NCI-H748 treated with DMSO at 0.1 percent for 48 hours (cell line): ENCODE measurements at places on chromosomes 6 and 20.

DNA sequence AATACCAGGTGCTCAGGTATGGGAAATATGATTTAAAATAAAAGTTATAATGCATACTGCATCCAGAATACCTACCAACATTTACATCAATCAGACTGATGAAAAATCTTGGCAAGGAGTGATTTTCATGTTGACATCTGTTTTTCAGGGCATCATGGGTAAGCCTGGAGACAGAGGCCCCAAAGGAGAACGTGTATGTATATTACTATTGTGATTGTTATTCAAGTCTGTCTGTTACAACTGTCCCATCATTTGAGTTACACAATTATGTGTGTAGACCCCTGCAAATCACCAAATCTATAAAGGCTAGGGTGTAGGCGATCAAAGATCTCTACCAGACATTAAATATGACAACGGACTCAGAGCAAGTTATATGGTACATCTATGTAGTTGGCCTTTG is 118.2 kb downstream of the COL9A1 start:
- no peak for DNase-seq

- no peak for DNase-seq
Observed at GRCh38 chr20:53981130-53981529, 89.3 kb downstream of the BCAS1 start.

DNA sequence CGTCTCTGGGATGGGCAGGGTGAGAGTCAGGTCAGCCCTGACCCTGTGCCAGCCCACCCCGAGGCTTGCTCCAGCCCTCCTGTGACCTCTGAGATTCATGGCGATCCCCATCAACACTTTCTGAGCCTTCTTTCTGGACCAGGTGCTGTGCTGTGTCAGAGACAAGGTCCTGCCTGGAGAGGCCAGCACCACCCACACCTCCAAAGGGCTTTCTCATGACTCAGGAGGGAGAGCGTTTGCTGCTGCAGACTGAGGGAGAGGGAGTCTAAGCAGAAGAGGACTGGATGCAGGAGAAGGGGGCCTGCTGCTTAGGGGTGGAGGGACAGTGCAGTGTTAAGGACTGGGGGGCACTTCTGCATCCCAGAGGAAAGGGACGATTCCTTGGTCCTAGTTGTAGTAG is 193.5 kb downstream of the LRFN2 start:
- DNase-seq, result no peak

- DNase-seq, result no peak
Observed at GRCh38 chr20:6829510-6830116, 62.1 kb downstream of the BMP2 start.

GRCh38 chr6:112923940-112924587 is 576.9 kb downstream of the RFPL4B start:
- no peak for DNase-seq

- no peak for DNase-seq
Observed at GRCh38 chr6:137870744-137871247, 3.7 kb downstream of the TNFAIP3 start.

- DNase-seq, result no peak
Observed at GRCh38 chr20:63028461-63028921, 21.7 kb upstream of the BHLHE23 start.

DNA sequence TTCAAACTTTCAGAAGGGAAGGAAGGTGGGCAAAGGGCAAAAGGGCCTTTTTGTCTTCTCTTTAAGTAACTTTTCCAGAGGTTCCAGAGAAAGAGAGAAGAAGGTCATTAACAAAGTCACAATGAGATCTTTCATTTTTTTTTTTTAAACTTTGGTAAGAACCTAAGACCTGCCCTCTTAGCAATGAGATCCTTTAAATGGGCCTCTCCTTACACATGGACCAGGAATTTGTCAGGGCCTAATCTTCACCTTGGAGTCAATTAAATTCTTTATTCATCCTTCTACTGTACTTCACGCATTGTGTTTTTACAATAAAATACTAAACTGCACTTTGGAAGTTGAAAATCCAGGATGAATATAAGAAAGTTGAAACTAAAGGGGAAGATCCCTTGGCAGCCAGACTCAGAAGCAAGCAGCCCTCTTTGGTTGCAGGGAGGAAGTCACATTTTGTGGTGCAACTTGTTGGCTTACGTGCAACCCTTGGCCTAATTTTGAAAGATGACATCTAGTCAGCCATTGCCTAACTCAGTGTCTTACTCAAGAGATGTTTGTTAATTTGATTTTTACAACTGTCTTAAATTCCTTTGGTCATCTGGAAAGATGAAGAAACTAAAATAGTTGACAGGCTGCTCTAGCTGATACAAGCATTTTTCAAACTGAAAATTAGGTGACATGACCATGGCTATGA is 11.9 kb upstream of the TMEM170B start:
- DNase-seq, result no peak

- DNase-seq, result peak; percentile 59
Observed at GRCh38 chr20:13105864-13106457, 97.2 kb downstream of the SPTLC3 start.

- no peak for DNase-seq
Observed at GRCh38 chr6:71509191-71510005, 220.8 kb downstream of the OGFRL1 start.

GRCh38 chr6:11263291-11263775 is 30.9 kb upstream of the NEDD9 start:
- no peak for DNase-seq

GRCh38 chr20:61139031-61139430 is 113.0 kb upstream of the CDH4 start:
- DNase-seq, result no peak

DNA sequence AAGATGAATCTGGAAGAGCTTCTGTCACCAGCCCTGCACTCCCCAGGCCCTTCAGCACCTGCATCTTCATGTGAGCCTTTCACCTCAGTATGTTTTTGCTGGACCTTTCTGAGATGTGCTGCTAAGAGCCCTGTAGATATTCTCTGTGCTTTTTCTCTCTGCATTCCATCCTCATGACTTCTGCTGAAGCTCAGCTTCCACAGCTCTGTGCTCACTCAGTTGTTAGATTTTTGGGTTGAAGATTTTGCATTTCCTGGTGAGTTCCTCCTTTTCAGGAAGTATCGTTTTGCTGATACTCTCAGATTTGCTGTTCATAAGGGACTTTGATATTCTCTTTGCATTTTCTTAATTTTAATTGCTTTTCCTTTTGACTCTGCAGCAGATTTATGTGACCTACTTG is 18.3 kb downstream of the KIAA1586 start:
- no peak for DNase-seq

DNA sequence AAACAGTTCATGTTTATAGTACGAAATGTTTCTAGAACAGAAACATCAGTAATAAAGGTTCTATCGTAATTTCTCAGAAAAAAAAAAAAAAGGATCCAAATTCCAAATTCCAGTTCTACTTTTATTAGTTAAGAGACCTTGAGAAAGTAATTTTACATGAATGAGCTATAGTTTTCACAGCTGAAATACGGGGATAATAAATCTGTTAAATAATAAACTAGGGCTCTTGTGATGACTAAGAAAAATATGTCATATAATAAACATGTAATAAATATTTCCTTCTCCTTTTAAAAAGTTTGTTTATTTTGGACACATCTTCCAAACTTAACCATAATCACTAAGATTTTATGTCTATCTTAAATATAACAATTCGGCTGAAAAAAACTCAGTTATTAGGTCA is 17.8 kb downstream of the RARS2 start:
- no peak for DNase-seq

DNA sequence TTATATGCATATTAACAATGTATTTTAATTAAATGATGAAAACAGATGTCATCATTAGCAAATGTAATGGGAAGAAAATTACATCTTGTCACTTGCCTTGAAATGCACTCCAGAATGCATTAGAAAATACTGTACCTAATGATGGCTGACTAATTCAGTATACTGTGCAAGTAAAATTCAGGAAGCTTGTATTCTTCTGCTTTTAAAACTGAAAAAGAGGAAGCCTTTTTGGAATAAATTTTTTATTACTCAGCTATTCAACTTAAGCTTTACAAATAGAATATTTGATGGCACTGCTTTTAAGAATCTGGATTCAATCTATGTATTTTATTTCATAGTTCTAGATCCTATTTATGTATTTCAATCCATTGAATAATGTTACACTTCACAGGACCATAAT is 195.5 kb downstream of the RIMS1 start:
- DNase-seq, result no peak

GRCh38 chr20:17889226-17889625 is 79.4 kb downstream of the SNX5 start:
- DNase-seq, result no peak

DNA sequence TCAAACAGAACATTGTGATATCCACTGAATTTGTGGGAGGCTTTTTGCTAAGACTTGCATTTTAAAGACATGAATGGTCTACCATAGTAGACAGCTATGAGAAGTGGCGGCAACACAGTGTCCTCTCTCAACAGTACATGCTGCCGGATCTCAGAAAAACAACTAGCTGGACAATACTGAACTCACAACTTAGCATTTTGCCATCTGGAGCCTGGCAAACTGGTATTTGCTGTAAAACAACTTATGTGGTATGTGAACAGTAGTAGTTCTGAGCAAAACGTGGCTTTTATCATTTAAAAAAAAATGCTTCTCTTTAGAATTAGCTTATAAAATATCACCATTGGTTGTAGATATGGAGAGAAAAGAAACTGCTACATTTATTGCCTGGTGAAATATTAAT is 3.3 kb upstream of the PXDC1 start:
- DNase-seq, result no peak

- DNase-seq, result no peak
Observed at GRCh38 chr20:10857352-10858070, 183.7 kb upstream of the JAG1 start.

DNA sequence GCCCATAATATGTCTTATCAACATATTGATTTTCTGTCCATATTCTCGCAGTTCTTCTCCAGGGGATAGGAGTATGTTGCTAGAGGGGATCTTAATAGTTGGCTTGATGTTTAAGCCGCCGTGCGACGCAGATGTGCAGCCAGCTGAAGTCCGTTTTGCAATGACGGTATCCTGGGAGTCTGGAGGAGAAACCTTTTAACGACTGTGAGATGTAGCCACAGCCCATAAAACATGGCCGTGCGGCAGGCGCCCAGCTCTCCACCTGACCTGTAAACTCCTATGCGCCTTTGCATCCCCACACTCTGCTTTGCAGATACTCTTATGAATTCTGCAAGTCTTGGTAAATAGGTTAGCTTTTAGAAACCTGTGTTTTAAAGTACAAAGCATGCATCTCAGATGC is 36.9 kb downstream of the BMP6 start:
- no peak for DNase-seq

DNA sequence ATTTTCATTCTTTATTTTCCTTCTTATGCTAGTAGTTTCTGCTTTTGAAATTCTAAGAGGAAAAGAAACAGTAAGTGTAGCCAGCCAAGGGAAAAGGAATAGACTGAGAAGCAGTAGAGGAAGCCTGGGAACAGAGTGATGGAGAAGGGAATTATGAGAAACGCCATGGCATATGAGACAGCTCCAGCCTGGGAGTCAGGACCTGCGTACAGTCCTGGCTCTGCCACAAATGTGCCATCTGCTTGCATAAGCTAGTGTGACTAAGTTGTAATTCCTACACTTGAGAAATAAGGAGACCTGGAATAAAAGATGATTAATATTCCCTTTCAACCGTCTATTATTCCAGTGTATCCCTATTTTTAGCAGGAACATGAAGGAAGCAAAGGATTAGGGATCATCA is 47.5 kb downstream of the OSTM1 start:
- no peak for DNase-seq

DNA sequence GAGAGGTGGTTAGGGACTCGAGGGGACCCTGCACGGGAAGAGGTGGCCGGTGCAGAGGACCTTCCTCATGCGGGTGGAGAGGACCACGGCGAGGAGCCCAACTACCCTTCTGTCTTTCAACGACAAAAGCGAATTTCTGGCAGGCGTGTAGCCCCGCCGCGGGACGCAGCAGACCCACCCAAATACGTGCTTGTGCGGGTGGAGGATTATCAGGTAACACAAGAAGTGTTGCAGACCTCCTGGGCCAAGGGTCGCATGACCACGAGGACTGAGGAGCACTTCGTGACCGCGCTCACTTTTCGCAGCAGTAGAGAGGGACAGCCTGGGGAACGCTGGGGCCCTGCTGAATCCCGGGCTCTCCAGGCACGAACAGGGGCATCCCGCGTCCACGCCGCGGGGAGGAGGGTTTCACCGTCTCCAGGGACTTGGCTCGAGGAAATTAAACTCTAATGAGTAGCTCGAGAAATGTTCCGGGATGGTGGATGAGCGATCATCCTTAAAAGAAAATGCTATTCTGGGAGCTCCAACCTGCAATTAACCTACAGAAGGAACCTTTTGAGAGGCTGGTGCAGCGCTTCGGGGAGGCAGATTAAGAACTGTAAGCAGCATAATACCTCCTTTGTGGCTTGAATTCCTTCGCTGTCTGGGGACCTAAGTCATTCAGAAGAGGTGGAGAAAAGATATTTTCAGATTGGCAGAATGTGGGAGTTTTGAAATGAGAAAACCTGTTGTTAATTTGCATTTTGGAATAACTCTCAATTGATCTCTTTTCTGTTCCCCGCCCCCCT is 804 bp downstream of the C6orf141 start:
- peak; percentile 50 for DNase-seq

- no peak for DNase-seq
Observed at GRCh38 chr6:166415833-166416347, 33.1 kb upstream of the MPC1 start.

- no peak for DNase-seq
Observed at GRCh38 chr6:5055118-5055517, 30.0 kb upstream of the PPP1R3G start.

DNA sequence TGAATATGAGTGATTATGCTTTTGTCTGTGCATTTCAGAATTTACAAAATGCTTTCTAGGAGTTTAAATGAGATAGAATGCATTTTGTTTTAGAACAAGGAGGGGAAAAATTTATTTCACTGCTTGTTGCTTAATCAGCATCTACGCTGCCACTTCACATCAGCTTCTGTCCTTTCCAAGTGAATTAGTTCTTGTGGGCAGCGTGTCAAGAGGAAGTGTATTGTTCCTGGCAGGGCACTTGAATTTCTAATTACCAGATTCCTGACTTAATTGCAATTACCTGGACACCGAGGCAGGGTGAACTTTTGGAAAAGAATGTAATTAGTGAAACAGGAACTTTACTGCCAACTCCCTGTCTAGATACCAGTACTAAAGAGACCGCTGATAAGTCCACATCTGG is 263.5 kb downstream of the TMEM242 start:
- peak; percentile 37 for DNase-seq

- no peak for DNase-seq
Observed at GRCh38 chr6:108755257-108756240, 92.7 kb upstream of the ARMC2 start.

- no peak for DNase-seq
Observed at GRCh38 chr6:87742106-87742505, 40.1 kb upstream of the AKIRIN2 start.
